Stimulated activated CD4-positive, alpha-beta T cell treated with anti-CD3 and anti-CD28 coated beads, Interleukin-12 subunit alpha, Interleukin-12 subunit beta, amount 100 ng/mL, for 4 hours (primary cell): ENCODE measurements at places on chromosomes 11 and 22.
A peak's percentile ranks its signal among the peaks of the same experiment; 100 is the strongest.

DNA sequence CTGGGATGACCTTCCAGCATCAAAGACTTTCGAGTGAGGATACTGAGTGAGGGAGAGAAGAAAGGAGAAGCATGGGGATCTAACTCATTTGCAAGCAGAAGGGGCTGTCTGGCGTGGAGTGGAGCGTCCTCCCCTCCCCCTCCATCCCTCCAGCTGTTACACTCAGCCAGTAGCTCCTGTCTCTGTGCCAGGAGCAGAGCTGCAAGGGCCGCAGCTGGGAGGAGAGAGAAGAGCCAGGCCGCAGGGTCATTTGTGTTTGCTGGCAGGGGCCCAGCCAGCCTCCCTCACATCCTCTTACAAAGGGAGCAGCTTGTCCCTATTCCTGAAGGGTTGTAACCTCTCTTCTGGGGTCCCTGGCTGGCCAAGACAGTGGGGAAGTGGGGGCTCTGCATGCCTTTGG is 57.9 kb downstream of the NECTIN1 start:
- no peak for DNase-seq

DNA sequence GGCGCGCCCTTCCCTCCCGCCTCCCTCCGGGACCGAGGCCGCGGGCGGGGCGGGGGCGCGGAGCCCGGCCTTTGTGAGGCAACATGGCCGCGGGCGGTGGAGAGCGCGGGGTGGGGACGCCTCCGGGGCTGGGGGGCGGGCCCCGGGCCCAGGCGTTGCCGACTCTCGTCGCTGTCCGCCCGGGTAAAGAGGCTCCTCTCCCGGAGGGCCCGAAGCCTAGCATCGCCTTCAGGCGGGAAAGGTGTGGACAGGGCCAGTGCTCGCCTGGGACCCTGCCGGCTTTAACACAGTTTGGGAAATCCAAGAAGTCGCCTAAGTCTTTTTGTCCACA is 369 bp downstream of the DGCR8 start:
- DNase-seq, result peak; percentile 69

DNA sequence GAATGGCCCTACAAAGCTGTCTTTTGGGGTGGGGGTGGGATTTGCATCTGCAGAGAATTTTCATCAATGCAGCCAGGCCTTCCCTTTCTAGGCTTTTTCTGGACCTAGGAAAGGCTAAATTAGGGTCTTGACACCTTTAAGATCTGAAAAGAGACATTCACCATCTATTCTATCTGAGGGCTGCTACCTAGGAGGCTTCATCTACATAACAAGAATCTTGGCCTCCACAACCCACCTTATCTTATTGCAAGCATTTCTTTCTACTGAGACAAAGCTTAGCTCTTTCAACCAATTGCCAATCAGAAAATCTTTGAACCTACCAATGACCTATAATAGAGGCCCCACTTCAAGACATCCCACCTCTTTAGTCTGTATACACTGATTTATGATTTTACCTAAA is 20.7 kb upstream of the INCENP start:
- DNase-seq, result no peak

- DNase-seq, result no peak
Observed at GRCh38 chr11:45104006-45104789, 42.2 kb upstream of the PRDM11 start.

DNA sequence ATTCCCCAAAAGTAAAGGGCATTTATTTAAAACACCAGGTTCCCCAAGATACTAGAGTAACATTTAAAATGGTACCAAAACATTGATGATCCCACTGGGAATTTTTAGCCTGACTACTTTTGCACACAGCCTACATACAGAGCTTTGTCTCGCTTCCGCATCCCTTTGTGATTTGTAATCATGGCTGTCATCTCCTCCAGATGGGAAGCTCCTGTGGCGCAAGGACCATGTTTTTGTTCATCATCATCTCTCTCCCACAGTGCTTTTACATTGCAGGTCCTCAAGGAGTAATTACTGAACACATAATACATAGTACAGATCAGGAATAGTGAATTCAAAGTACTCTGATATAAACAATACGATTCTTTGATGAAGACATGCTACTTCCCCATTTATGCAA is 231.2 kb upstream of the MTNR1B start:
- no peak for DNase-seq

GRCh38 chr11:36619502-36619901 is 21.5 kb upstream of the RAG2 start:
- DNase-seq, result no peak

- DNase-seq, result no peak
Observed at GRCh38 chr11:2708757-2709281, 9.0 kb upstream of the KCNQ1OT1 start.

- DNase-seq, result no peak
Observed at GRCh38 chr11:123409456-123410217, 20.4 kb upstream of the GRAMD1B start.

- DNase-seq, result no peak
Observed at GRCh38 chr11:9895006-9895405, 231.1 kb downstream of the SWAP70 start.

DNA sequence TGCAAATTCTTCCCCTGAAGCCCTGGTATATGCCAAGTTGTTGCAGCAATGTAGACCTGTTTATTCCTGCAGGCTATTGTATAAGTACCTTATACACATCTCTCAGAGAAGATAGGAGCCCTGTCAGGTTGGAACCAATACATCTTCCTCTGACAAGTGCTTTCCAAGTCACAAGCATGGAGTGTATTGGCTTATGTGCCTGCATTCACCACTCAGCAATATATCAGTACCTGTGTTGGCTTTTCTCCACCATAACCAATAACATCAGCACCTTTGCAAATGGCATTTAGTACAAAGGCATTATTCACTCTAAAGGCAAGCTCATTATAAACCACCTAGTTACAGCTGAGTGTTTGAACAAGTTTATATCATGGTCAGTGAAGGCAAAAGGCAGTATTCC is 611.7 kb upstream of the CNTN5 start:
- DNase-seq, result no peak

- DNase-seq, result no peak
Observed at GRCh38 chr11:90542092-90542491, 319.2 kb upstream of the CHORDC1 start.

- DNase-seq, result no peak
Observed at GRCh38 chr11:101618709-101619108, 34.9 kb upstream of the TRPC6 start.

GRCh38 chr11:29534836-29535235 is 482.0 kb downstream of the KCNA4 start:
- DNase-seq, result no peak

DNA sequence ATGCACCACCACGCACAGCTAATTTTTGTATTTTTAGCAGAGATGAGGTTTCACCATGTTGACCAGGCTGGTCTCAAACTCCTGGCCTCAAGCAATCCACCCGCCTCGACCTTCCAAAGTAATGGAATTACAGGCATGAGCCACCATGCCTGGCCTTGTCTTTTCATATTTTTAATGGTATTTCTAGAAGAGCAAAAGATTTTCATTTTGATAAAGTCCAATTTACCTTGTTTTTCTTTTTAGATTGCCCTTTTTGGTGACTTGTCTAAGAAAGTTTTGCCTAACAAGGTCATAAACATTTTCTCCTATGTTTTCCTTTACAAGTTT is 45.5 kb upstream of the MICAL2 start:
- DNase-seq, result no peak

GRCh38 chr11:128289048-128289447 is 298.3 kb downstream of the ETS1 start:
- DNase-seq, result no peak

DNA sequence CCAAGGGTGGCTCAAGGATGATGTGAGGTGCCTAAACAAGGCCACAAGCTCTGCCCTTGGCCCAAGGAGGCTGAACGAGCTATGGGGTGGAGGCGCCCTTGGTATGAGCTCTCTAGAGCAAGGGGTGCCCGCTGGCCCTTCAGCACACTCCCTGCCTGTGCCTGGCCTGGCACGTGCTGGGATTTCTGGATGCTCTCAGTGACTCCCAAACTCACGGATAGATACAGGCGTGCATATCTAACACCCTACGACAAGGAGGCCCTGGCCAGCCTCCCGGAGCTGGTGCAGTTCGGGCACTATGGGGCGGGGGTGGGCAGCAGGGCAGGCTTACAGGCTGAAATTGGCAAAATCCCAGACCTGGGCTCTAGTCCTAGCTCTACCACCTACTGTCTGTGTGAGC is 30.6 kb downstream of the SCUBE1 start:
- DNase-seq, result no peak

GRCh38 chr22:37929390-37929789 is 23.3 kb downstream of the MICALL1 start:
- DNase-seq, result no peak
